IgD-negative memory B cell (primary cell): ENCODE measurements at places on chromosomes 13 and 19. TPM values are rescaled to one million over a fixed set of nuclear protein-coding genes. Genes with fewer than 3 reads are reported as not detected.

ZNF560 gene
- polyA plus RNA-seq = not detected

INAFM1 gene
- 2.3 TPM for polyA plus RNA-seq

TTC9B gene
- polyA plus RNA-seq = not detected

ZNF526 gene
- polyA plus RNA-seq = 8.0 TPM

PIP5K1C gene
- polyA plus RNA-seq = 11.5 TPM

ZNF888 gene
- polyA plus RNA-seq = 2.1 TPM

WDR88 gene
- polyA plus RNA-seq = 0.13 TPM

ICAM1 gene
- polyA plus RNA-seq = 9.2 TPM

SOX1 gene
- not detected for polyA plus RNA-seq

LYL1 gene
- polyA plus RNA-seq = 90.1 TPM

JSRP1 gene
- 4.3 TPM for polyA plus RNA-seq

ANKRD24 gene
- polyA plus RNA-seq = not detected

ATXN8OS gene
- not detected for polyA plus RNA-seq

SLITRK5 gene
- not detected for polyA plus RNA-seq

ZNF473 gene
- polyA plus RNA-seq = 4.9 TPM

PLIN4 gene
- 0.15 TPM for polyA plus RNA-seq

TTYH1 gene
- polyA plus RNA-seq = 0.16 TPM
